ENCODE measurements at places on chromosomes 5 and 9.

GRCh38 chr5:139133282-139133681 is 64.9 kb downstream of the SIL1 start:
- DNase-seq = no peak

DNA sequence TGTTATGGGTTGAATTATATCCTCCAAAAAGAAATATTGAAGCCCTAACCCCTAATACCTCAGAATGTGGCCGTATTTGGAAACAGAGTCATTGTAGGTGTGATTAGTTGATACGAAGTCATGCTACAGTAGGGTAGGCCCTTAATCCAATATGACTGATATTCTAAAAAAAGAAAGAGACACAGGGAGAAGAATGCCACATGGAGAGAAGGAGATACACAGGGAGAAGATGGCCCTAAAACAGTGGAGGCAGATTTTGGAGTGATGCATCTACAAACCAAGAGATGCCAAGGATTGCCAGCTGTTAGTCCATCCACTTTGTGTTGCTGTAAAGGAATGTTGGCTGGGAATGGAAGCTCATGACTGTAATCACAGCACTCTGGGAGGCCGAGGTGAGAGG is 21.3 kb downstream of the ARRDC3 start:
- no peak for DNase-seq

DNA sequence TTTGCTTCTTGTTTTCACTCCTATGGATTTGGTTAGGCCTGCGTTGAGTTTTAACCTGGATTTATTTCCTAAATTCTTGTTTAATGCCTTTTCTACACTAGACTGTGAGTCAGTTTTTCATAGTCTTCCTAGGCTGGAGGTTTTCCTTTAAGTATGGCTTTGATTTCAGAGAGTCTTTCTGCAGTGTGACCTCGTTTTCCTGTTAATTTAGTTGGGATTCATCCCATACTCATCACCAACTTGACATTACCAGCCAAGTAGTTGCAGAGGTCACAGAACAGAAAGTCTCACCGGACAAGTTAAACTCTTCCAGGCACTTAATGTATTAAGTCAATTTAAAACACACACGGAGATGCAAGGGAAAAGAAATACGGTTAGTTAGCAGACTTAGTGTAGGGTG is 29.7 kb upstream of the AUH start:
- no peak for DNase-seq

GRCh38 chr9:129887334-129888292 is 52.4 kb downstream of the USP20 start:
- DNase-seq = no peak

DNA sequence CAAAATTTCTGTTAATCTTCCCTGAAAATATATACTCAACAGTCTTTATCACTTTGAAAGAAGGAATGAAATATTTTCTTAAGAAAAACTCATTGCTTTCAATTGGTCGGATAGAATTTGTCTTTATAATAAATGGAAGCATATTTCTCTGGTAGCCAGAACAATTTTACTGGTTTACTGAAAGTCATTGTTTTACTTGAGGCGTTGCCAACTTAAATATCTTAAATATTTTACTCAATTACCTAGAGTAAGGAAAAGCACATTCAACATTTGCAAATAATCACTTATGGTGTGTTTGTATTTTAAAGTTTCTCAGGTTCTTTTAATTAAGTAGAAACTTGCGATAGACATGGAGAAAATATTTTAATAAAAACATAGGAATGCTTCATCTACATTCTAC is 1181.7 kb downstream of the EFNA5 start:
- DNase-seq = no peak

- no peak for DNase-seq
Observed at GRCh38 chr5:109744261-109744660, 54.5 kb downstream of the MAN2A1 start.

DNA sequence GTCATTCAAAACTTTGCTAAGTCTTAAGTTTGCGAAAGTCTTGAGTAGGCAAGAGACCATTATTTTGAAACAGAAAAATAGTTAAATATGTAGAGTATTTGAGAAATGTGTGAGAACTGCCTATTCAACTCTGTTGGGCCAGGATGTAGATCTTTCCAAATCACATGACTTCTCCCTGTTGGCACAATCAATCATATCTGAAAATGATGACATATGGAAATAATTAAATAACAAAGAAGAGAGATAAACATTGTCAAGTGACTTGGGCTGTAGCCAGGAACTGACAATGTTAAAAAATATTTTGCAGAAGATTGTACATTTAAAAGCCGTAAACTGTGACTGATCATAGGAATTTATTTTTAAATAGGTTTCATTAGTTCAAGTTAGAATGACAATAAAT is 104.6 kb upstream of the IL6ST start:
- DNase-seq = peak; percentile 83

GRCh38 chr9:100575765-100576386 is 2.0 kb upstream of the CAVIN4 start:
- peak; percentile 52 for DNase-seq

- no peak for DNase-seq
Observed at GRCh38 chr9:10146517-10147331, 466.1 kb downstream of the PTPRD start.
